ENCODE measurements at places on chromosomes 5 and 9. TPM values are rescaled to one million over a fixed set of nuclear protein-coding genes. Genes with fewer than 3 reads are reported as not detected.
A peak's percentile ranks its signal among the peaks of the same experiment; 100 is the strongest.

SVEP1 gene
- 2.8 TPM for total RNA-seq

BTNL8 gene
- total RNA-seq: not detected

FOXD4L5 gene
- 0.16 TPM for total RNA-seq

TPPP gene
- total RNA-seq: 0.13 TPM

CTSV gene
- 0.21 TPM for total RNA-seq

TNFSF15 gene
- total RNA-seq: 0.73 TPM

VLDLR gene
- 20.5 TPM for total RNA-seq

KIAA1958 gene
- total RNA-seq: 4.9 TPM

ZNF879 gene
- 5.2 TPM for total RNA-seq

IDNK gene
- 5.7 TPM for total RNA-seq

RASEF gene
- total RNA-seq: not detected

ARL14EPL gene
- total RNA-seq: not detected

DNA sequence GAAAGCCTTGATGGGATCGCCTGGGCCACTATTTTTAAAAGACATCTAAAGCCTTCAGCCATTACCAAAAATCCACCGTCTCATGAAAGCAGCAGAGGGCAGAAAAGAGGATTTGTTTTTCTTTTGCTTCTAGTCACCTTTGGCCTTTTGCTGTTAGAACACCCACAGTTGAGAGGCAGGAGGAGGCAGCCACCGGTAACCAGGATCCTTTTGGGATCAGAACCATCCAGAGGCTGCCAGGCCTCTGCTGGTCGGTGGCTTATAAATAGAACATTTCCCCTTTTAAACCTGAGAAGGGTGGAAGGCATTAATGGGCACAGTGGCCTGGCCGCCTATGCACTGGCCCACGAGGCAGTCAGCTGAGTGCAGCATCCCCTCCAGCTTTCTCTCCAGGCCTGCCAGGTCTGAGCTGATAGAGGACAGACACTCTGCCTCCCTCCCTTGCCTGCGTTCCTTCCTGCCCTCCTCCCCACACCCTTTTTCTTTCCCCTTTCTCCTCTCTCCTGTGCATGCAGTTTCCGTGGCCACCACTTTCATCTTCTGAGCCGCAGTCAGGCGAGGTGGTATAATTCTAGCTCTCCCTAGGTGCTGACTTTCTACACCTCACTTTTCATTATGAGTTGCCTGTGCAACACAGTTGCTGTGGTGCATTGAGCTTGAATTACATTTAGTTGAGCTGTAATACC, 253.4 kb downstream of the ARHGAP26 start:
- no peak for DNase-seq

GRCh38 chr9:123457583-123457982, 101.6 kb downstream of the CRB2 start:
- no peak for DNase-seq

DNA sequence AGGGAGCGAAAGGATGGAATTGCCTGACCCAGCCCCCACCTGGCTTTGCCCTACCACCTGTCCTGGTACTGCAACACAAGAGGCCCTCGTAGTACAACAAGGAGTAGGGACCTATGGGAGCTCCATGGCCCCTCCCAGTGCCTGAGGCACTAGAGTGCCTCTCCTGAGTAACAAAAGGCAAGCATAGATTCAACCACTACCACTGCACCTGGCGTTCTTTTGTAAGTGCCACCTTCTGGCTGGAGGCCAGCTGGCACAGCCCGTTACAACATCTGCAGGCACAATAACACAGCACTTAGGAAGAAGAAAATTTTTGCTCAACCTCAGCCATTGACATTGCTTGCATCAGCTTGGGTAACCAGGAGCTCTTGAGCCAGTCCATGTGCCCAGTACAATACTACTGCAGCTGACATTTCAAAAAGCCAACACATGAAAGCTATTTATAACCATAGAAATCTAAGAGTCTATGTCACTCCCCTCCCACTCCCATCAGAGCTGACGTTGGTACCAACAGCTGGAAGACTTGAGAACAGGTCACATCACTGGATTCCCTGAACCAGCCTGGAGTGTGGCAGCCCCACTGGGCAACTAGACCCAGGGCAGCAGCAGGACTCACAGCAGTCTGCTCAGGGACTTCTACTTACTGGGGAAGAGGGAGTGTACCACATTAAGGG, 17.7 kb upstream of the FAM174A start:
- DNase-seq: no peak

DNA sequence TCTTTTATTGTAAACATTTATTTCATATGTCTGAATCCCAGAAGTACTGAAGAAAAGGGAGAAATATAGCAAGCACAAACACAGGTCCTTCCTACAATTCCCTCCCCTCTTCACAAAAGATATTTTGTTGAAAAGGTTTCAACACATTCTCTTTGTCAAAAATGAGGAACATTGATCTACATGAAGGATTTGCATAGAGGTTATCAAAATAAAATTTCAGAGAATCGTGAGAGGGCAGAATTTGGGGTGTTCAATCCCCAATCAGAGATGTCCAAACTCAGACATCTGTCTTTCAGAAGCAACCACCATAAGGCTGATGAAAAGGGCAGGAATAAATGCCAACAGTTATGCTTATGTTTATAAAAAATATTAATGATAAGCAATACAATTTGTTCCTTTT, 69.2 kb downstream of the MARCHF3 start:
- no peak for DNase-seq

GRCh38 chr9:77402286-77402685, 225.0 kb downstream of the VPS13A start:
- no peak for DNase-seq

DNA sequence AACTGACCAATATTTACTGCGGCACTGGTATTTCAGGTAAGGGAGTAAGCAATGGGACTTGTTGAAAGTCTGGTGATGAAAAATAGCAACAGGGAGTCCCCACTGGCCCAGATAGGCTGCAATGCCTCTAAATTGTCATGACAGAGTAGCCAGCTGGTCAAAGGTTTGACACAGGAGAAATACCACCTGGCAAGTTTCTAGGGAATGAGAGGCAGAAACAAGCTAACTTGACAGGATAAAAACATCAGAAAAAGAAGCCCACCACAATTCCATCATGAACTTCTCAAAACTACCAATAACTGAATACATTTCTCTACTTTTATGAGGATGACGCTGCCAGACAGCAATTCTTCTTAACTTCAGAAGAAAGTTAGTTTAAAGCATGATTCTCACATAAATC, 99.8 kb downstream of the STRBP start:
- DNase-seq: no peak

- DNase-seq: peak; percentile 88
These were observed 5.0 kb downstream of the EBF1 start for GRCh38 chr5:159094745-159095144.

GRCh38 chr5:3056866-3057265, 305.4 kb upstream of the IRX2 start:
- no peak for DNase-seq

DNA sequence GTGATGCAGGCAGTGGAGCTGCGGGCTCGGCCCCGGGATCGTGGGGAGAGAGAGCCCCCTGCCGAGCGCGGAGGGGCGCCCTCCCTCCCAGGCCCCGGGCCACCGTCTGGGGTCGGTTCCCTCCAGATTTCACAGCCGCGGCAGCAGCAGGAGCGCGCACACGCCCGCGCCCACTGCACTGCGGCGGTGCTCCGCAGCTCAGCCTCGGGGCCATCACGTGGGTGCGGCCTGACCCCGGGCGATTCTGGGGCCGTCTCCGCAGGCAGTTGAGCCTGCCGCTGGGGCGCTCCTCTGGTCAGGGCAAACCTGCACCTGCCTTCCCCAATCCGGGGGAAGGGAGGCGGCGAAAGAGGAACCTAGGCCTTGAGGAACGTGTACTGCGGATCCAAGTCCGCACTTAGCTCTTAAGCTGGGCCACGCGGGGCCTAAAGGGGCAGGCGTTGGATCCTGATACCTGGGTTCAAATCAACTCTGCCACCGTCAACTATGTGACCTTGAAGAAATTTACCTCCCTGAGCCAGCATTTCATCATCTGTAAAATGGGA, 9.4 kb upstream of the DELE1 start:
- no peak for DNase-seq

DNA sequence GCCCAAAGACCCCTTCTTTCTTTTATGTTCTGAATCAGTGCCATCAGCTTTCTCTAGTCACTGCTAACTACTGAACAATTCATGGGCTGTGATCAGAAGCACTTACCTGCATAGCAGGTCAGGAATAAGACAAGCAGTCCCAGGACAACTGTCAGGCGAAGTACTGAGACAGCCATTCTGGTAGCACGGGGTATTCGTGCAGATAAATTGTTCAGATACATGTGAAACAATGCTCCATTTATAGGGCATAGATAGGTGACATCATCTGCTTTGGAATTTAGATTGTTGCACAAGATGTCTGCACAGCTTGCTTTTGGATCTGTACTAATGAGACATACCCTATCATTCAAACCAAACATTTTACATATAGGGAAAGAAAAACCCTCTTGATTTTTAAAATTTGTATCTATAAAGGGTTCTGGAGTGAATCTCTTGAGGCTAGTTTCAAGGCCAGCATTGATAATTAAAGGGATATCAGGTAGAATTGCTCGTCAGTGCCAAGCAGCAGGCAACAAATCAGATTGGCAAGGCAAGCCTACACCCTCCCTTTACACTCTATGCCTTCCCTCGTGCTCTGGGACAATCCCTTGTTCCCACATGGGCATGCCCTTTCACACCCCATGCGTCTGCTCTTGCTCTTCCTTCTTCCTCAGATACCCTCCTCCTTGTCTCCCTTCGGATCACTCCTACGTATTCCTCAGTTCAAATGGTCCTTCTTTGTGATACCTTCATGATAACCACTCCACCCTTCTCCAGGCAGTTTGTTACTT, at the start of gene C5orf46:
Gene C5orf46 (minus strand): TSS at position 213 of the 770 bp plus-strand sequence. CDS start 37 bp downstream, at position 176.
- DNase-seq: no peak

DNA sequence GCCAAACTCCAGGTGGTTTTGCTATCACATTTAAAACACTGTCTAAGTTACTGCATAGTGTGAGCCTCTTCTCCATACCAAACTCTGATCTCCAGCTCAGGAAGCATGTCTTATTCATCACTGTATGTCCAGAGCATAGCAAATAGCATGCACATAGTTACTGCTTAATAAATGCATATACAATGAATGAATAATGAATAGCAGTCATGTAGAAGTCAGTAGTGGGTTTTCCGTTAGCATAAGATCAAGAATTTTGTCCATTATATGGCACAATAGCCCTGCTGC, 329.4 kb downstream of the ARRDC3 start:
- DNase-seq: no peak

GRCh38 chr5:179113945-179114641, 53.9 kb downstream of the ZNF354C start:
- peak; percentile 62 for DNase-seq

GRCh38 chr9:113343732-113344231, 3.7 kb upstream of the WDR31 start:
- no peak for DNase-seq

- no peak for DNase-seq
These were observed 312.8 kb downstream of the ARHGAP26 start for GRCh38 chr5:143083006-143083405.

GRCh38 chr9:120481846-120482245, 98.1 kb downstream of the CDK5RAP2 start:
- DNase-seq: no peak

DNA sequence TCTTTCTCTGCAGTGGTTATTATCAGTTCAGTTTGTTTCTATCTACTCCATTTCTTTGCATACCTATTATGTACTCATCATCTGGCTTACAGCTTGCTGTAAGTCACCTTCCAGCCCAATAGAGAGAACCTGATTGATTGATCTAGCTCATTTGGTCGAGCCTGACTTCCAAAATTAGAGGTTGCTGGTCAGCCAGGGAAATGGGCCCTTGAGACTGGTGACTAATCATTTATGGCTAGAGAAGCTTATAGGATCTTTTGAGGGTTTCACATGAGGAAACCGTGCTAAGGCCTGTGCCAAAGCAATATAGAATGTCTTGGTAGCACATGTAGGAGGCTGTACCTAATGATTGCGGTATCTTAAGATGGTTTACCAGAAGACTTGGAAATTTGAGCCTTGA, 5.8 kb downstream of the SREK1 start:
- DNase-seq: no peak

DNA sequence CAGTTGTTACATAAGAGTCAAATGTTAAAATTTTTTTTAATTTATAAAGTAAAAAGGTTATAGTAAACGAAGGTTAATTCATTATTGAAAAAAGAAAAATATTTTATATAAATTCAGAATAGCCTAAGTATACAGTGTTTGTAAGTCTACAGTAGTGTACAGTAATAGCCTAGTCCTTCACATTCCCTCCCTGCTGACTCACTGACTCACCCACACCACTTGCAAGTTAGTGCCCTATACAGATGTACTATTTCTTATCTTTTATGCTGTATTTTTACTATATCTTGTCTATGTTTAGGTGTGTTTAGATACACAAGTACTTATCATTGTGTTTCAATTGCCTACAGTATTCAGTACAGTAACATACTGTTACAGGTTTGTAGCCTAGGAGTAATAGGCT, 57.6 kb downstream of the MAMDC2 start:
- no peak for DNase-seq

DNA sequence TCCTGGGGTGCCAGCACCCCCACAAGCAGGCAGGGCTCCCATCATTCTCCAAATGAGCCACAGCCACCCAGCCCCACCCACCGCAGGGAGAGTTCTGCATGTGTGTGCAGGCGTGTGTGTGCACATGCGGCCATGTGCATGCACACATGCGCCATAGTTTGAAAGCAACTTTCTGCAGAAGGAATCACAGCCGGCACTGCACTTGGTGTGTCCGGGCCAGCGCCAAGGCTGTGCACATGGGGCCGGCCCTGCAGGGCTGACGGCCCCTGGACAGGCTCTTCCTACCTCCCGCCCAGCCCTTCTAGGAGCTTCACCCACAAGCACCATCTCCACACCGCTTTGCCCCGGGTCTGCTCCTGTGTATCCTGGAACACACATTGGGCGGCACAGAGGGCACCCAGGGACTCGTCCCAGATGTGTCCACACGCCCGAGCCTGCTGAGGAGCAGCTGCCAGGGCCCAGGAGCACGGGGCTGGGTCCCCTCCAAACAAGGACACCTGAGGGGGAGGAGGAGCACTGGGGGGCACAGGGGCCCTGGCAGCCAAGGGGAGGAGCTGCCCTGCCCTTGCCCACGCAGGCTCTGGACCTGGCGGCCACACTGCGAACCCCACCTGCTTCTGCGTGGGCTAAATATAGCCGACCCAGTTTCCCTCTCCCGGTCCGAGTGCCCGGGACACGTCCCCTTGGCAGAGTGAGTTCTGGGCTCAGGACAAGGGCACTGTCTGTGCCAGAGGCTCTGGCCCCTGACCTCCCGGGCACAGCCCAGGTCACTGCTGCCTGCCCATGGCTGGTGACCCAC, 19.1 kb downstream of the TPPP start:
- peak; percentile 83 for DNase-seq

DNA sequence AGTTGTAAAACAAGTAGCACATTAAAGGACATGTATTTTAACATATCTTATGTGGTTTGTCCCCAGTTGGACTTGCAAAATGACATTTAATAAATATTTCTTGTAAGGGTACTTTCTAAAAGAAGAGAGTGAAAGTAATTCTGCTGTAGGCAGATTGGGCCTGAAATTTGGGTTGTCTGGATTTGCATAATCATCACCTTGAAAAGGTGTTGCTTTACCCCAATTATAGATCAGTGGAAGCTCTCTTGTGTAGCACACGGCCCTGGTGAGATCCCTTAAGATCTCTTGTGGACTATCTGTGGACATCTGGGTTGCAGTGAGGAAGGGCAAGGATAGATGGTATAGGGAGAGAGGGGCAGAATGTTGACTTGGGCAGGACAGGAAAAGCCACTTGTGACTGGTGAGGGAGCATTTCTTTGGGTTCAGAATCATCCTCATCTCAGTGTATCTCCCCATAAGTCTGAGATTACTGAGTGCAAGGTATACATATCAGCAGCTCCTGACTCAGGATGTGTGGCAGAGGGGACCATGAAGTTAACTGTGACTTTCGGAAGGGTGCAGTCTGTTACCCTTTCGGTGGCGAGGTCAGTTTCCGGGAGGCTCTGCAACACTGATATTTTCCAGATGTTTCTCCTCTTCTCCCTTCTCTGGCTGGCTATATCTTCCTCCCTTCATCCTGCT, 2.0 kb upstream of the TNFAIP8 start:
- no peak for DNase-seq
